NCI-H1930 (cell line): ENCODE measurements at places on chromosomes 5 and 9.

DNA sequence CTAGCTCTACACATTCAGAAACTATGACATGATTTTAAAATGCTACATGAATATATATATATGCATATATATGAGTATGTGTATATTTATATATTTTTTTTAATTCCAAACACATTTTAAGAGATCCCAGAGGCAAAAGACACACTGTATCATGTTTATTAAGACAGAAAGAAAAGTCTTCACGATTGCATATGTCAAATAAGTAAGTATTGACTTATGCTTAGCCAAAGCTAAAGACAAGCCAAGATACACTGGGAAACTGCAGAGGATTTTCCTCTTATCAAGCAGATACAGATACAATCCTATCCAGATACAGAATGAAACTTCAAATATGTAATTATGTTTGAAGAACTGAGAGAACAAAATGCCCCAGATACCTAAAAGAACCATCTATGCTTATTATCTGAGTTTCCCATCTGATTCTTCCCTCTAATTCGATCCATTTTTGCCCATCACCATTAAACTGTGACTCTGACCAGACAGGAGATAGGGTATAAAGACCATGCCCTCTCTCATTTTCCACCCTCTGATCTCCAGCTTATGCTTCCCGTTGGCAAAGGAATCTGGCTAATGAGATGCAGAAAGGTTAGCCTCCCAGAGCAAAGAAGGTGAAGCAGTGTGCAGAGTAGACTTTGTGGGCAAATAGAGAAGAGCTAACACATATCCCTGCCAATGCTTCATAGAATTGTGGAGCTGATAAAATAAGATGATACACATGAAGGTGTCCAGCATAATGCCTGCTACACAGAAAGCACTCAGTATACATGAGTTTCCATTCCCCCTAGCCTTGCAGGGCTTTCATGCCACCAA lies 131.0 kb upstream of the TARS1 start:
- DNase-seq = no peak

DNA sequence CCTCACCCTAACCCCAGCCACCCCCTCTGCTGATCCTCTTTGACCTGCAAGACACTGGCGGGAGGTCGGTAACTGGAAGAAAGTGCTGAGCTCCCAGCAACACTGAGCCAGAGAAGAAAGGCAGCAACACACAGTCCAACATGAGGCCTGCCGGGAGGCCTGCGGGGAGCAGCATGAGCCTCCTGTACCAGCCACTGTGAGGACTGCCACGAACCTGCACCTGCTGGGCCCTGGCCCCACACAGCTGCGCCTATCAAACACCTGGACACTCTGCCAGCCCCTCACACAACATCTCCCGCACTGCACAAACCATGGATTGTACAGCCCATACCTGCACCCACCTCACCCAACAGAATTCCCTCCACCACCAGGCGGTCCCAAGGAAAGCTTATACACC lies 18.3 kb downstream of the CAMK2A start:
- no peak for DNase-seq

DNA sequence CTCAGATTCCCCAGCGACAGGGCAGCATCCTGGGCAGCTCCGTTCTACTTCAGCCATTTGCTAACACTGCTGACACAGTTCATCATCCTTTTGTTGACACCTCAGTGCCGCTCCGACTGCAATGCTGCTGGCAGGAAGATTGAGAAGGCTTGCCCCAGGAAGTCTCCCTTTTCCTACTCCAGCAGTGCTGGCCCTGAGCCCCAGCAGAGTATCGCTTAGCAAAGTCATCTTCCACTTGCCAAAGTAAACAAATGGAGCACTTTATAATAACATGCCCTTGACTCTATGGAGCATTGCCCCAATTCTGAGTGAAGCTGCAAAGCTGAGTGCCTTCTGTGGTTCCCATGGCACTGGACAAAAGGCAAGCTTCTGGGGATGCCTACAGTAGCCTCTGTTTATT lies 32.2 kb downstream of the PRLR start:
- no peak for DNase-seq

GRCh38 chr5:16592255-16592654 lies 24.5 kb downstream of the RETREG1 start:
- DNase-seq = no peak

DNA sequence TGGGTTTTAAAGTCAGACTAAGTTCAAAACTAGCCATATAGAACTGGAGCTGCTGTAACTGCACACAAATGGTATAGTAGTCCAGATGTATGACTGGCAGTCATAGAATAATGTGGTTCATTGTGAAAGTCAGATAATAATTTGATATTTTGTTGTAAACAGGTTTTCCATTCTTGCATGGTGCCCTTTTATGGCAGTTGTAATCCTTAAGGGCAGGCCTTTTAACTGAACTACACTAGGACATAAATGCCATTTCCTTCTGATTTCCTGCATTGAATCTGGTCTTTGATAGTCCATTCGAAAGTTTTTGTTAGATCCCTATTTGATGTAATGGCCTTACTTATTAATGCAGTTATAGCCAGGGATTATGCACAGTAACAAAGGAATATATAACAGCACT lies 632.6 kb downstream of the PDE4D start:
- DNase-seq = no peak

GRCh38 chr5:150671509-150672236 lies 10.6 kb downstream of the MYOZ3 start:
- DNase-seq = no peak

GRCh38 chr5:30156156-30156555 lies 1037.3 kb upstream of the CDH6 start:
- no peak for DNase-seq

DNA sequence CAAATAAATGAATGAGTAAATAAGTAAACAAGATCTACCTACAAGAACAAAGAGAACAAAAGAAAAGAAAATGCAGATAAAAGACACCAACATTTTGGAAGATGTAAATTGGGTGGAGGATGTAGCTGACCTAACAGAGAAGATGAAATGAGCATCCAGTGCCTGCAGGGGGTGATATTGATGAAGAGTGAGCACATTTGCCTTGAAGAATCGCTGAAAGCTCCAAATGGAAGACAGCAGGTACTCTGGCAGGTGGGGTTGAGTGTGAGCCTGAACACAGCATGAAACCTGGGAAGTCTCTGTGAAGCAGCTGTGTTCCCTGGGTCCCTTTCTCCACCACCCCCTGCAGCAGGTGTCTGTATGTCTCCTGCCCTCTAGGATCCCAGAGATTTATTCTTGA lies 125.6 kb downstream of the NXNL2 start:
- DNase-seq = no peak

DNA sequence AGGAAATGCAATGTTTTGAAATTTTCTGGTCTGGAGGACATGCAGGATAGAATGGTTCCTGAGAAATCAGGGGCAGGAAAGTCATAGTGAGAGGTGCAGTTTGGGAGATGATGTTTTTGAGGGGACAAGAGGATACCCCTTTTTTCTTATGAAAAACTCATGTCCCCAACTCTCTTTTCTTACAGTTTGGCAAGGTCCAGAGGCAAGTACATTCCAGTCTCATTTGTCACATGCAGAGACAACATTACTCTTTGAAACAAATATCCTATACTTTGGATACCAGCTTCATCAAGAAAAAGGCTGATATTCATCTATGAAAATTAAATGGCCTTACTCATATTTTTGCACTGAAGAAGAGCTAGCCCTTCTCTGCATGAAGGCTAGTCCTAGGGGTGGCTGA lies 48.2 kb downstream of the EQTN start:
- no peak for DNase-seq

GRCh38 chr9:109989296-109989695 lies 209.3 kb downstream of the PALM2AKAP2 start:
- DNase-seq = no peak

DNA sequence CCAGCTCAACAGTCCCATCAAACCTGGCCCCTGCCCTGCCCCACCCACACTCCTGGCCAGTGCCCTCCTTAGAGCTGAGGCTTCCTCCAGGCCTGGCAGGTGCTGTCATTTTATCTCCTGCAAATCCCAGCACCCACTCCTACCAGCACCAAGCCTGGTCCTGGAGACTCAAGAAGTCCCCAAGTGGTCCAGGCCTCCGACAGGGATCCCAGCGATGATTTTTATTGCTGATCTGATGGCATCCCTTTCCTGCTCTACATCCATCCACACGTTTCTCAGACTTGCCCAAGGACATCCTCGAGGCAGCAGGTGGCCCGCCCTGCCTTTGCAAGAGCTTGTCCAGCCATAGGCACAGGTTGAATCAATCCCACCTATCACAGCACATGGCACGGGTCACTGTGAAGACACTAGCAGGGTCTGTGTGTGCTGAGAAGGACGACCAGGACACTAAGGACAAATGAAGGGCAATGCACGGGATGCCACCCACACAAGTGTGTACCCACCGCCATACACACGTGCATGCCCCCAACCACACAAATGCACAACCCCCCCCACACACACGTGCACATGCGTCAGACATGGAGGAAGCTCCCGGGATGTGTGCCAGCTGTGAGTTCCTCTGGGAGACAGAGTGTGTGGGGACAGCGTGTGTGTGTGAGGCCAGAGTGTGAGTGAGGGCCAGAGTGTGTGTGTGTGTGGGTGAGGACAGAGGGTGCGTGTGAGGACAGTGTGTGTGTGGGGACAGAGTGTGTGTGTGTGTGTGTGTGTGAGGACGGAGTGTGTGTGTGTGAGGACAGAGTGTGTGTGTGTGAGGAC lies 62.4 kb upstream of the UBAC1 start:
- no peak for DNase-seq

GRCh38 chr5:136772491-136772890 lies 407.1 kb upstream of the TRPC7 start:
- DNase-seq = no peak

DNA sequence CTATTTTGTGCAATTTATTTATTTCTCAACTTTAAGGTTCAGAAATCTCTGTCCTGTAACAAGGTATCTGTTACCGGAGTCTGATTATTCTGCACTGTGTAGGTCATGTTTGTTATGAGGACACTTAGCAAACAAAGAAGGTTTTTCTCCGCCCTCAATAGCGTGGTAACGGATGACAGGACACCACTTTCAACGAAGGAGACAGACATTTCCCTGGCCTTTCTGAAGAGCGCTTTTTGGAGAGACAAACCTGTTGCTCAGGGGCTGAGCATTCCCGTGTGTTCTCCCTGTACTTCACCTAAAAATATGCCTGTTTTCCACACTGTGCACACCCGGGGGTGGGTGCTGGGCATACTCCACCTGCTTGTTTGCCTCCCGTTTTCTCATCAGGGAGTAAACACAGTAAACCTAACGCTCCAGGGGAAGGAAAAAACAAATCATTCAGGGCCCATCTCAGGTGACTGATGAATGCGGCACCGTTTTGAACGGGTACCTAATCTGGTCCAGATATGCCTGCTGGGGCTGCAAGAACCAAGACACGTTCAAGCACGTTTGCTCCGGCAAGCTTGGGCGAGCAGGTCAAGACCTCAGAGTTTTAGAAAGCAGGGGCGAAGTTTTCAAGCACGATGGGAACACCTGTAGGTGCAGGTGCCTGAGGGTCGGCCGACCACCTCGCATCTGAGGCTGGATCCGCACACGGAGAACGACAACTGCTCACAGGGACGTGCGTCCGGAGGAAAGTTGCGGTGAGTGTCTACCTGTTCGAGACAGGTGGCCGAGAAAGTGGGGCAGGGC lies 859 bp downstream of the RETREG1 start:
- DNase-seq = no peak

DNA sequence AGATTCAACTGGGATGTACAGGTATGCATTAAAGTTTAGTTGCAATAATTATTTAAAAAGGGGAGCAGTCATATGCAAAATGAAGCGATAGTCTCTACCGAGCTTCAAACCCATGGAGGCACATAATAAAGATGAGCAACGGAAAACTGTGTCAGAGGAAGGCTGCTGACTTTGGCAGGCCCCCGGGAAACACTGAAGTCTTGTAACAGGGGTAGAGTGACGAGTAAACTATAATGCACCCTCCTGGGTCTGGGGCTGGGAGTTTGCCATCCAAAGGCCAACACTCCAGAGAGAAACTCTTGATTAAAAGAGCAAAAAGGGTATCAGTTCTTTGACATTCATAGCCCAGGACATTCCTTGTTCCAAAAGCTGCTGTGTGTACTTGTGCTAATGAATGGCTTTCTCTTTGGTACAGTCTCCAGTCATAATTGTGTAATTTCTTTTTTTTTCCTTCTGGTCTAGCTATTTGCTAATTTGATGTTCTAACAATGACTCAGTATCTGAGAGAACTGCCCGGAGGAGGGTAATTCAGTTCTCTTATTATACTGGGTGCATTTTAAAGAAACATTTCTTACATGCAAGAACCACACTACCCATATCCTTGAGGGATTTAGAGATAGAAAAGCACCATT lies 59.2 kb downstream of the TNC start:
- DNase-seq = no peak

- no peak for DNase-seq
Observed at GRCh38 chr5:95081500-95081960, 203.4 kb downstream of the MCTP1 start.

DNA sequence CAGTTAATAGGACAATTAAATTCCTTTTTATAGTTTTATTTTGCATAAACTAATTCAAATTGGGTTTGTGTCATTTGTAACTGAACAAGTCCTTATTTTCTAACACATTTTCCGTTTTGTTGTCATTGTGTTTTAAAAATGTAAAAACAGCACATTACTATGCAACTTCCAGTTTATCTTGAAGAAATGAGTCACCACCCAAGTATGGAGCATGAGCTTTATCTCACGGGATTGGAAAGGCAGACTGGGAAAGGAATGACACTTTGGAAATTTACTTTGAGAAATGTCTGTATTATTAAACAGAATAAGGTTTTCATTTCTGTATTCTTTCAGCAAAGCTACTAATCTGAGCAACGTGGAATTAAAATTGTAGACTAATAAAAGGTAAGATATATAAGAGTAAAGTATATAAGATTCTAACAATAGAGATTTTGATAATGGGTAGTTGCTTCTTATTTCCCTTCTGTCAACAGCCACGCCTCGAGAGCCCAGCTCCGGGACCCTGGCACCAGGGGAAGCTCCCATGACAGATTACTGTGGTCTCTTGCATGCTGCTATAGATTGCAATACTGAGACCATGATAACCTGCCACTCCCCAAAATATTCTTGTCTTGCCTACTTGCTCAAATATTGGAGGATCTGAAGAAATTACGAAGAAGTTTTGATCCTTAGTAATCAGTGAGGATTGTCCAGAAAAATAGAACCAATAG lies 433.1 kb downstream of the CHSY3 start:
- no peak for DNase-seq

DNA sequence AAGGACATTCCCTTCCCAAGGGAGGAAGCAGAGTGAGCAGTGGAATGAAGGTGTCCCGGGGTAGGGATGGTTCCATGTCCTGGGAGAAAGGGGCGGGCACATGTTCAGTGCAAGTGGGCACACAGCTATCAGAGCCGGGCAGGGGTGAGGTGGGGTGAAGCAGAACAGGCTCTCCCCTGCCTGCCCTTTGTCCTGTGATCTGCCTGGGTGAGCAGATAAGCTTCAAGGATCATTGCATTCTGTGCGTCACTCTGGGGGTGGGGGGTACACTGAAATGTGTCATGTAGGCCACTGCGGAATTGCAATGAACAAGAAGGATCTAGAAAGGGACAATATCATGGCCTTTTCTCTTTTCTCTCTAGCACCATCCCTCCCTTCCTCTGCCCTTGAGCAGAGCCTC lies 61.7 kb upstream of the SHB start:
- no peak for DNase-seq
